GOT3 (cell line): ENCODE measurements at places on chromosomes 3 and 15.

DNA sequence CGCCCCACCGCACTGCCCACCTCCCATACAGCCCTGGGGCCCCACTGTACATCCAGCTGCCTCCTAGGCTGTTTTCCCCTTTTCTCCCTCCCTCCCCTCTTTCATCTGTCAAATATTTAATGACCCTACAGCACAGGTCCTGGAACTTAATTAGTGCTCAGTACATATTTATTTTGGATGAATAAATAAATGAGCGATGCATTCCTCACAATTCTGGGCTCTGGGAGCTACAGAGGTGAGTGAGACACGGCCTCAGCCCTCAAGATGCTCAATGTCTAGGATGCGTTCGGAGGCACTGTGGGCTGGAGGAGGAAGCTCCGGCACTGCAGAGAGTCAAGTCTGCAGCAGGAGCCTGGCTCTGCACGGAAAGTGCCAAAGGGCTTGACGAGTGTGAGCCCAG lies 175.0 kb downstream of the FAM43A start:
- no peak for DNase-seq

- DNase-seq = no peak
Measured at GRCh38 chr3:185328324-185329004, 34.5 kb upstream of the MAP3K13 start.

- no peak for DNase-seq
Measured at GRCh38 chr15:68775671-68776476, 44.8 kb downstream of the ANP32A start.

GRCh38 chr3:4731543-4732111 lies 238.5 kb downstream of the ITPR1 start:
- no peak for DNase-seq

DNA sequence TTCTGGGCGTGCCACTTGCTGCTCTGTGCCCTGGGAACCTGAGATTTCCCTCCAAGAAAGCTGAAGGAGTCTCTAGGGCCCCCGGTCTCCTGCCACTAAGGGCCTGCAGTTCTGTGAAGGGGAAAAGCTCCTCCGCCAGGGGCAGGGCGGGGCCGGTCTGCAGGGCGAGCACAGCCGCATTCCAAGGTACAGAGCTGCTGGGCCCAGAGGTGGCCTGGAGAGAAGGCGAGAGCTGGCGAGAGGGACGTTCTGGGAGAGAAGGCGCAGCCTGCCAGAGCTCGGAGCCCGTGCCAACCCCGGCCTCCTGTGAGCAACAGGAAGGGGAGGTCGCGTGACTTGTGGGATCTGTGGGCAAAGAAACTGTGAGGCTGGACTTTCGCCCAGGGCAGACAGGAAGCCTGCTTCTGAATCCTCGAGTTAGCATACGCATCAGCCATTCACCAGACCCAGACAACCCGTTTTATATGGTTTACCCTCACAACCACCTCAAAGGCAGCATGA lies 500.4 kb downstream of the SHQ1 start:
- peak; percentile 19 for DNase-seq

DNA sequence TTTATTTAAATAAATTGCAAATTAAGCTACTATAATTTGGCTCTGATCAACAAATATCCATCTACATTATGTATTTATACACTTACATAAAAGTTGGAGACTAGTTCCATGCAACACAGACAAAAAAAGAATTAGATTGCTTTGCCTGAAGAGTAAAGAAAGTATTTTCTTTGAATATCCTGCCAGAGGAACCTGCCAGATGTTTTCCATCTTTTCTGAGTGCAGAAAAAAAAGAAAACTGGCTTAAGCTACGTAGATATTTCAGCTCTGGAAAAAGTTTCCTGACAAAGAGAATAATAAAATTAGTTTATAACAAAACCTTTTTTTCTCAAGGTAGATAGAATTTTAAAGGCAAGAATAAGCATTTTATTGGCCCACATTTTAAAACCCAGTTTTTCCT lies 607.5 kb upstream of the NAALADL2 start:
- no peak for DNase-seq

- no peak for DNase-seq
Measured at GRCh38 chr3:64687781-64688604, at the start of gene ADAMTS9. ADAMTS9 (minus strand) TSS chr3:64688000; CDS start chr3:64687657, 343 bp downstream.

DNA sequence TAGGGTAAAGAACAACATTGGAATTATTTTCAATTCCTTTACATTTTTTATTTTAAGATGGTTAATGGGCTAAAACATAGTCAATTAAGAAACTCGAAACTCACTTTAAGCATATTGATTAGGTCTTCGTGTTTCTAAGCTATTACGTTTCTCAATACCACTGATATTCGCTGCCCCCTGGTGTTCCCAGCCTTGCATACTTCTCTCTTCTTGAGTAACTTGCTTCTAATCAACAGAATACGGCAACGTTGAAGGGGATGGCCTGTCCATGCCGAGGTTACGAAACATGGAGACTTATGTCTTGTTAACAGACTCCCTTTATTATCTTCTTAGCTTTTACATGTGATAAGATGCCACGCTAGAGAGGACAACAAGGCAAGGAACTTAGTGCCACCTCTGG lies 43.6 kb downstream of the ROBO1 start:
- no peak for DNase-seq

GRCh38 chr3:98901119-98901391 lies 440 bp downstream of the DCBLD2 start:
- no peak for DNase-seq

GRCh38 chr3:127457546-127458145 lies 132.9 kb downstream of the TPRA1 start:
- no peak for DNase-seq

DNA sequence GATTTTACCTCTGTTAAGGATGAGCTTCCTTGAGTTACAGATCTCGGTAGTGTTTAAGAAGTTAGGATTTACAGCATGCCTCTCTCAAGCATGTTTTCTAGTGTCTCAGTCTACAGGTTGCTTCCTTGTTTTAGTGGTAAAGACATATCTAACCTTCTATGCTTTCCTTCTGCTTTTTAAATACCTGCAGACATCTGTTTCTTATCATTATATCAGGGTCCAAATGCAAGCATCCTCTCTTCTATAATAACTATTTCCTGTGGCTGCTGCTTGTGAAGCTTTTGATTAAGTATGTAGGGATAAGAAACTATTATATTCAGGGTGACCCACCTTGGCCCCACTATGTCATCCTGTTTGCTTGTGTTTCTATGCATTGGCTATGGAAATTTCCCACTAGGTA lies 112.2 kb upstream of the LRRFIP2 start:
- no peak for DNase-seq

GRCh38 chr15:81567924-81568323 lies 193.9 kb upstream of the TMC3 start:
- no peak for DNase-seq

DNA sequence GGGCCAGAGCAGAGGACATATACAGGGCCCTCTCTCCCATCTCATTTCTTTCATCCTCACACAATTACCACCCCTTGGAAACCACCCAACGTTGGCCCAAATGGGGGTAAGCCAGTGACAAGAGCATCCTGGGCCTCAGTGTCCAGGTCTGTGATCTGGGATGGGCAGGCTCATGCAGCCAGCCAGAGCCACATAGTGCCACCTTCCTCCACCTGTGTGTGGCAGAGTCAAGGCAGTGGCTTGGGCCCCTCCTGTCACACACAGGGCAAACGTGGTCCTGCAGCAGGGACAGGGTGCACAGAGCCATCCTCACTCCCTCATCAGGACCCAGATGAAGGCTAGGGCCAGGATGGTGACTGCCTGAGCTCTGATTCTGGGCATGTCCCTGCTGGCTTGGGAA lies 2.3 kb upstream of the MYL3 start:
- no peak for DNase-seq

GRCh38 chr3:141410846-141411245 lies 42.5 kb downstream of the ZBTB38 start:
- DNase-seq = no peak

- DNase-seq = no peak
Measured at GRCh38 chr15:34620814-34621213, 37.4 kb upstream of the GOLGA8B start.

DNA sequence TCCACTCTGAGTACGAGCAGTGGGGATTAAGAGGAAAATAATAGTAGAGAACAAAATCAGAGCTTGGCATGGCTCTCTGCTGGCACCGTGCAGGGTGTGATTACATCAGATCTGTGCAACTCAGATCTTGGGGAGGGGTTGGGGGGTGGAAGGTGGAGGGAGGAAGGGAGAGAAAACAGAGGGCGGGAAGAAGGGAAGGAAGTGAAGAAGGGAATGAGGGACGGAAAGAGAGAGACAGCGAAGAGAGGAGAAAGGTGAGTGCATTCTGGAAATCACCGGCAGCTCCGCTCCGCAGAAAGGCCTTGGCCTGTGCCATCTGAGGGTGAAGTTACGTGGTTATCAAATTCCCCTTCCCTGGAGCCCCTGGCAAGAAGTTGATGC lies 31.0 kb upstream of the ADAMTS17 start:
- DNase-seq = no peak
